Stimulated activated CD8-positive, alpha-beta memory T cell treated with anti-CD3 and anti-CD28 coated beads, Interleukin-4, amount 100 ng/mL, for 1 hour (primary cell): ENCODE measurements at places on chromosomes 13 and 19.

- DNase-seq, result no peak
Observed at GRCh38 chr19:41808663-41809566, 12.5 kb downstream of the CEACAM3 start.

- DNase-seq, result no peak
Observed at GRCh38 chr13:33194820-33195692, 90.5 kb downstream of the STARD13 start.

- no peak for DNase-seq
Observed at GRCh38 chr13:106479929-106480328, 55.5 kb downstream of the EFNB2 start.

GRCh38 chr19:2391118-2391725, 31.2 kb downstream of the TMPRSS9 start:
- no peak for DNase-seq

DNA sequence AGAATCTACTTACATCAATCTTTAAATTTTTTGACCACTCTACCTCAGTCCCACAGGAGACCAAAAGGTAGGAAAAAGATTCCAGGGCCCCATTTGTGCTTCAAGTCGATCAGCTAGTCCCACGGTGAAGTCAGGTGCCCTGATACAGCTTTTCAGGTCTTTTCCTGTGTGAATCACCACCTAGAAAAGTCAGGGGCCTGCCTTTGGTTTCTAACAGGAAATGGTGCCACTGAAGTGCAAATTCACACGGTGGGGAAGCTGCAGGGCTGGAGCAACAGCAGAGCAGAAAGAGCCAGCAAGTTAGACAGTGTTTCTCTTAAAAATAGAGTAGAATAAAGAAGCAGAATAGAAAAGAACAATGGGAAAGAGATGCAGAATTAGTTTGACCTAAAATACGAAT, 107.5 kb downstream of the KLF12 start:
- peak; percentile 51 for DNase-seq

- DNase-seq, result no peak
Observed at GRCh38 chr13:89401264-89401675, 1730.1 kb downstream of the SLITRK5 start.

- no peak for DNase-seq
Observed at GRCh38 chr19:19107654-19108053, 30.6 kb downstream of the TMEM161A start.

GRCh38 chr19:17751103-17751911, at the start of gene FCHO1:
Gene FCHO1, plus strand, starts transcription at chr19:17751477. Its CDS starts 3,688 bp downstream, at chr19:17755165.
- peak; percentile 76 for DNase-seq

GRCh38 chr13:49925881-49926418, 10.2 kb downstream of the SPRYD7 start:
- DNase-seq, result no peak

GRCh38 chr13:73873940-73874830, 260.0 kb downstream of the KLF12 start:
- no peak for DNase-seq

- DNase-seq, result no peak
Observed at GRCh38 chr13:80824229-80824628, 483.3 kb upstream of the SPRY2 start.

DNA sequence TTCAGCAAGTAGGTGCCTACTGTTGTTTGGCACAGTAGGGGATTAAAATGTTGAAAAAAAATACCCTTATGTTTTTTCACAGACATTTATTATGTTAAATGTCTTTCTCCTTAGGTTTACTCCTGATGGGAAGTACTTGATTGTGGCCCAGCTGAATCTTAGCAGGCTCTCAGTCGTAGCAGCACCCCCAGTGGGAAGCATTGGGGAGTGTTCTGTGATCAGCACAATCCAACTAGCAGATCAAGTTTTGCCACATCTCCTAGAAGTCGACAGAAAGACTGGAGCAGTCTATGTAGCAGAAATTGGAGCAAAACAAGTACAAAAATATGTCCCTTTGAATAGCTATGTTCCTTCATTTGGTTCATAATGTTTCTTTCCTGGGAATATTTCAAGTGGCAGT, 9.3 kb downstream of the NHLRC3 start:
- no peak for DNase-seq

DNA sequence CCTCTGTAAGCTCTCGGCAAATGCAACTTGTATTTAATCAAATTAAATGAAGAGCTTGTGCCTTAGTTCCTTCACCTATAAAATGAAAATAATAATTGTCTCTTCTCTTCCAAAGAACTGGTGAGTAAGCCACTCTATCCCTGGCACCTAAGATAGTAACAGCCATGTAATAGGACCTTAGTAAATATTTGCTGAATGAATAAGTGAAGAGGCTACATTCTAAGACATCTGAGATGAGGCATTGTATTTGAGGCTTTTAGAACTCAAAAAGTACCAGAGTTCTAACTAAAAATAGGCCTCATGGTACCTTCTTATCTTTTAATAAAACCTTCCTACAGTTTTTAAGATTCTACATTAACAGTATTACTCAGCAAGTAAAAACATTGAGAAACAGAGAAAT, 17.3 kb upstream of the DCLK1 start:
- DNase-seq, result no peak

GRCh38 chr19:3320354-3320670, 46.1 kb upstream of the NFIC start:
- DNase-seq, result no peak

DNA sequence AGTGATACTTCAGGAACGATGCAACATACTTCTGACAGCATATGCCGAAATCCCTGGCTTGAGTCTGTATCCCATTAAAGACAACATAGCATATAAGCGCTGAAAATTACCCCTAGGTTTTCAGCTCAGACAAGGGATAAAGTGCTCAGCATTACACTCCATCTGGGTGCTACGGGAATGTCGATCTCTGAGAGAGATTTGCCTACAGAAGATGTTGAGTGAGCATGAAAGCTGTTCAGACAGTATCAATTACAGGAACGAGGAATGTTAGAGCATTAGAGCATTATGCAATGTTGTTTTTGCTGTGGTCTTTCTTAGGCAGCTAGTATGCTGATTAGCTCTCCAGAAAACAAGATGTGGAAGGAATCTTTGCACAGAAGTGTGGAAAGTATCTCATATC, 484.5 kb downstream of the LIG4 start:
- DNase-seq, result no peak

DNA sequence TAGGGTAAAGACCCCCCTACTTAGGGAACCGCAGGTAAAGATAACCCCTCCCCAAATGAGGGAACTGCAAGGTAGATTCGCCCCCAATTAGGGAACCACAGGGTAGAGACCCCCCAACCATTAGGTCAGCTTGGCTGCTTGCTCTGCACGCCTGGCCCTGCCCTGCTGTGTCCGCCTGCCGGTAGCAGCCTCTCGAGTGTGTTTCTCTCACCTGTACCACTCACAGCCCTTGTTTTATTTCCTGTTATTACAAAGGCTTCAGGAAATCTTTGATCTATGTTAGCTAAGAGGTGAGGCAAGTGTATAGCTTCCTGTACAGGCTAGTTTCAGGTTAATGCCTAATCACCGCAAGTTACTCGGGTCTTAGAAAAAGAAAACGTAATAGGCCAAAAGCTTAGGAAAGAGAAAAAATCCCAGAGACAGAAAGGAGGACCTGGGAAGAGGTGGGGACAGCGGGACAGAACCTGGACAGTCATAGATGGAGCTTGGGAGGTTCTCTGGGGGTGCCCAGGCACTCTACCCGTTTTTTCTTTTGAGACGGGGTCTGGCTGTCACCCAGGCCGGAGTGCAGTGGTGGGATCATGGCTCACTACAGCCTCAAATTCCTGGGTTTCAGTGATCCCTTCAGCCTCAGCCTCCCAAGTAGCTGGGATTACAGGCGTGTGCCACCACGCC, 23.1 kb upstream of the EIF3G start:
- DNase-seq, result no peak

DNA sequence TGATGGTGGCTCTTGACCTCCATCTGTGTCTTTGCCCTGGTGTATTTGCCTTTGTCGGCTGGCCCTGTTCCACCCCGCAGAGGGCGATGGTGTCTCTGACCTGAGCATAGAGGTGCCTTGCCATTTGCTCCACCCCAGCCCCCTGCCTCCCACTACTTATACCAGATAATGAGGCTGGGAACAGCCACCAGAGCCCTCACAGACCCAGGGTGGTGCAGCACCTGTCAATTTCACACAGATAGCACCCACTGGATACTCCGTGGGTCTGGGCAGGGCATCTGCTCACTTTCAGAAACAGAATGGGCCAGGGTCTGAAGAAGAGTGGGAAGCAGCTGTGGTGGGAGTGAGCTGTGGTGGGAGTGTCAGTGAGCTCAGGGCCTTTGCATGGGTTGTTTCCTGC, 4.1 kb downstream of the ZNF536 start:
- DNase-seq, result no peak

DNA sequence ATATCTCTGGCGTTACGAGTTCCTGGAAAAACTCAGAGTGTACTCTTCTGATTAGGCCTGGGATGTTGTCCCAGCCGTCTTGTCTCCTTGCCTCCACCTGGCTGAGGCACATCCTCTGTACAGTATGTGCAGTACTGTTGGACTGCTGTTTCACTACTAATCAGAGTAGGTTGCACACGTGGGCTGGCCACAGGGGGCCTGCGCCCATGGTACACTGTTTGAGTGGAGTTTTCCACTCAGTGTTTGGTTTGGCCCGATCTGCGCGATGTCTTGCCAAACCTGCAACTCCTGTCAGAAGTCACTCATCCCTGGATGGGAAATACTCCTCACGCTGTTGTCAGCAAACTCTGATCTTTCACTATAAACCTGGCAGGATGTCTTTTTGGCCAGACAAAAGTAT, 189.6 kb upstream of the CSNK1A1L start:
- DNase-seq, result no peak

DNA sequence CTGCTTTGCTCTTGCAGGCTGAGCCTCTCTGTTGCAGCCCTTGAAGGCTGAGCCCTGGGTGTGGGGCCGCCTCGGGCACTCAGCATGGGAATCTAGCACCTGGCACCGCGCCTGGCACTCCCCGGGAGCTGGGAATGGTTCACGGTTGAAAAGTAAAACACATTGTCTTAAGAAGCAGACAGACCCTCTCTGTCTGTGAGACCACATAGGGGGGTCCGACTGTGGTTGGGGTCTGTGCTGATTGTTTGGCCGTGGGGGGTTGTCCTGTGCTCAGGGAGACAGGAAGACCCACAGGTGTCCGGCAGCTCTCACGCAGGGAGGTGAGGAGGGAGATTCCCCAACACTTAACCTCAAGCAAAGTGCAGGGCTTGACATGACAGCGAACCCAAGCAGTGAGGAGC, 64.8 kb downstream of the SOX1 start:
- DNase-seq, result no peak

GRCh38 chr19:12777217-12778016, 2.1 kb upstream of the HOOK2 start:
- DNase-seq, result peak; percentile 55

DNA sequence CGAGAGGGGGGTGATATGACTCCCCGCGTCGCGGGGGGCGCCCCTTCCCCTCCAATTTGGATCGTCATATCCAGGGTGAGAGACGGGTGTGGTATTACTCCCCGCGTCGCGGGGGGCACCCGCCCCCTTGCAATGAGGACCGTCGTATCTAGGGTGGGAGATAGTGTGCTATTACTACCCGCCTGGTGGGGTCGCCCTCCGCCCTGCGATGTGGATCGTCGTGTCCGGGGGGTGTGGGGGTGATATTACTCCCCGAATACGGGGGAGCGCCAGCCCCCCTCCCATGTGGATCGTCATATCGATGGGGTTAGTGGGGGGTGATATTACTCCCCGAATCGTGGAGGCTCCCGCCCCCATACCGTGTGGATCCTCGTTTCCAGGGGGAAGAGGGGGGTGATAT, 29.2 kb upstream of the RGCC start:
- peak; percentile 20 for DNase-seq

DNA sequence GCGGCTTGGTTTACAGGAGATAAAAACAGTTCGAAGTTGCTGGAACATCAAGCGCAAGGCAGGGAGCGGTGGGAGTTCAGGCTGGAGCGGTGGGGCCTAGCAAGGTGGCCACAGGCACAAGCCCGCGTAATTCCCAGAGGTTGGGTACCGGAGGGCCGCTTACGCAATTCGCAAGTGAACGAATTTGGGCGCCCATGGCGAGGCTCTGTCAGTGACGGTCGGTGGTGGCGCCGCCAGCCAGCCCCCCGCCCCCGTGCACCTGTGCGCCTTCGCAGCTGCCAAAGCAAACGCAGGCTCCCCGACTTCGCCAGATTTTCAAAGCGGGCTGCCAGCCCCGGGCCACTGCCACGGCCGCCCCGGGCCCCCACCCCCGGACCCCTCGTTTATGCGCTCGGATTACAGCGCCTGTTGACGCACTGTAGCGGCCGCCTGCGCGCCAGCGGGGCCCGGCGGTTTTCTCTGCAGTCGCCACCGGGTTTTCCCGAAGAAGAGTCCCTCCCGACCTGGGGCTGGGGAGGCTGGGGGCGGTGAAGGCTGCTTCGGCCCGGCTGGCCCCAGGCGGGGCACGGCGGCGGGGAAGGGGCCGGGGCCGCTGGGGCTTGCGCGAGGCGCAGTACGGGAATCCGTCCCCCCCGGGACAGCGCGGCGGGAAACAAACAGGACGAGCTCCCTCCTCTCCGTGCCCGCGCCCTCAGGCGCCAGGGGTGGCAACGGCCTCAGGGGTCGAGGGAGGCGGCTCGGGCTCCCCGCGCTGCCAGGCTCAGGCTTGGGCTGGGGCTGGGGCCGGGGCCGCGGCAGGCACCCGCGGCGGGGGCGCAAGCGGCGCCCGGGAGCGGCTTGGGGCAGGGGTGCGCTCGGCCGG, 709 bp downstream of the N4BP2L1 start:
- DNase-seq, result peak; percentile 26

DNA sequence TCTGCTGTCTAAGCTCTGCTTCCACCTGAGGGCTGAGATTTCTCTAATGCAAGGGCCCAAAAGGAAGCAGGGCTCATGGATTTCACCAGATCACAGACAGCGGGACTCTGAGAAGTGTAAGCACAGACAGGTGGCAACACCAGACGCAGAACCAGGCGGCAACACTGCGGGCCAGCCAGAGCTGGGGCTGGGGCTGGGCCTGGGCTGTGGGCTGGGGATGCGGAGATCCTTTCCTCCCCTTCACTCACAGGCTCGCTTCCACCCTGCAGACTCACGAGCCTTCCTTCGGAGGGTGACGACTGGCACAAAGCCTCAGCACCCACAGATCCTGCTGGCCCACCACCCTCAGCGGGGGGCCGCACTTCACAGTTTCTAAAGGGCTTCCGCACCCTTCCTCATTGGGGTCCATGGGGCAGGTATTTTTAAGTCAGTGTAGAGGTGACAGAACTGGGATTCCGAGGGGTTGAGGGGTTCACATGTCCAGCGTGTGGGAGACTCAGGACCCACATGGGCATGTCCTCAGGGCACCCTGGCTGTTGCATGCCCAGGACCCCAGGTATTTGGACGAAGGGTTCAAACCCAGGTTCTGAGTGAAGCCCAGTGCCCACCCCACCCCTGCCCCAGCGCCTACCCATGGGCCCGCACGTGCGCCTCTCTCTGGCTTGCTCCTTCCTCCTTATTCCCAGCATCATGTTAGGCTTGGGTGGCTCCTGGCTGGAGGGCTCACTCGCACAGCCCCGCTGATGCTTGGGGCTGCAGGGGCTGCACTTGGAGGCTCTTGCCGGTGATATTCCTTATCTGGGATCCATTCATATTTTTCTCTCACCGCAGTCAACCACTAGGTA, 137.3 kb upstream of the GPR12 start:
- no peak for DNase-seq

GRCh38 chr19:50326101-50326664, 3.0 kb downstream of the KCNC3 start:
- no peak for DNase-seq
